Uterus (tissue), 4 donors: ENCODE measurements at places on chromosomes 7 and 10. TPM values are rescaled to one million over a fixed set of nuclear protein-coding genes. Genes with fewer than 3 reads are reported as not detected.

Gene PNLIPRP3
- not detected for total RNA-seq

Gene NEUROD6
- total RNA-seq = not detected

DNA sequence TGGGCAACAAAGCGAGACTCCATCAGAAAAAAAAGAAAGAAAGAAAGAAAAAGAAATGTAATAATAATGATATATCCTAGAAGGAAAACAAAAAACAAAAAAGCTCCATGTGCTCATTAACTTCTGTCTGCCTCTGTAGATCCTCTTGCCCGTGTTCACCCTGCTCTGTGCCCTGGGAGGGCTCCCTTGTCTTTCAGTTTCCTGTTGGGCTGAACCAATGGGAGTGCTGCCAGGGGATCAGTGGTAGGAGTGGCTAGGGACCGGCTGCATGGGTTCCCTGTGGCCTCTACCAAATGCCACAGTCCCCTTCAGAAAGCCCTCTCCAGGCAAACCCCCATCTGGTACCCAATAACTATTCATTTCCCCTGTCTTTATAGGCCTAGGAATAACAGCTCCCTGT lies 51.8 kb upstream of the PARD3 start:
- DNase-seq = no peak

DNA sequence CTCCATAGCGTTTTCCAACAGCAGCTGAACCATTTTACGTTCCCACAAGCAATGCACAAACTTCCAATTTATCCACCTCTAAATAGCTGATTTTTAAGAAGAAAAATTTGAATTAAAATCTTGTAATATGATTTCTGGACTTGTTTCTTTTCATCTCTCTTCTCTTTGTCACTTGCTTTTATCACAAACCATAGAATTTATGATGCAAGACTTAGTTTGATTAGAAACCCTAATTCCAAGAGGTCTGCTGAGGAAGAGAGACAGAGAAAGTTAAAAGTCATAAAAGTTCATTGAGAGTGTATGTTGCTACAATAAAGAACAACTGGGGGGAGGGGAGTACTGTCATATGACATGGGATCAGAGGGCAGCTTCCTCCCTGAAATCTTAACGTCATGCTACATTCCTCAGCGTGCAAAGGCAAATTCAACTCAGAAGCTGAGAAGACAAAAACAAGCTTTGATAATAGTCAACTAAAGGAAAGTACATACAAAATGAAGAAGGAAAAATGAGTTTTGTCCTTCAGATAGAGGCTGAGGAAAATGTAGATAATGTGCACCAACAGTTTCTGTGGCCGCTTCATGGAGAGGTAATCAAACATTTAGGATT lies 18.4 kb upstream of the CUBN start:
- no peak for DNase-seq

- DNase-seq = no peak
Measured at GRCh38 chr7:98175260-98175940, 35.8 kb upstream of the BHLHA15 start.

- DNase-seq = no peak
Measured at GRCh38 chr7:80552031-80552694, 40.3 kb upstream of the GNAT3 start.

GRCh38 chr7:137583172-137583571 lies 239.6 kb upstream of the PTN start:
- DNase-seq = no peak

DNA sequence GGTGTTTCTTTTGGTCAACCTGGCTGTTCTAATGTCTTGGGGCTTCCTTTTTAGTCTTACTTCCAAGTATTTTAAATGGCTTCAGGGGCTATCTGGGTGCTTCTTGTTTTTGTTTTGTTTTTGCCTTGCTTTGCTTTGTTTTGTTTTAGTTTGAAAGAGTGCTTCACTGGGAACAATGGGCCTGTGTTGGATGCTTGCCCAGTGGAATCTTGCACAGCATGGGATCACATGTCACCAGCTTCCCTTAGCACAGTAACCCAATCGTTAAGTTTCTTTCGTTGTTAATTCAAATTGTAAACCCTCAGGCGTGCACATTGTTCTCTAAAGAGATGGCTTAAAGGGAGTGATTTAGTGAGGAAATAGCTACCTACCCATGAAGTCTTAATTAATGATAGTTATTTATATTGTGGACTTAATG lies 8.9 kb downstream of the COL17A1 start:
- no peak for DNase-seq

DNA sequence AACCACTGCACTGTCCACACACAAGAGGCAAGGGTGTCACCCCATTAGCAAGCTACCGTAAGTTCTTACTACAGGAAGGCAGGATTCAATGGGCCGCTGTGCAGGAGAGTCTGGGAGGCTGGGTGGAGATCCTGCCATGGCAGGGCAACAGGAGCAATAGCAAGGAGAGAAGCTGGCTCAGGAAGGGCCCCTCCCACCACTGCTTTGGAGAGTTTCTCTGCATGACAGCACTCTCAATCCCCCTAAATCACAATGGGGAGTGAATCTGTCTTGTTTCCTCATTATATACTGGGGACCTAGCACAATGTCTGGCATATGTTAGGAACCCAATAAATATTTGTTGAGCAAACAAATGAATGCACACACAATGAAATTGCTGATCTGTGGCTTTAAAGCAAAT lies 83.2 kb upstream of the SFMBT2 start:
- DNase-seq = no peak
